ENCODE measurements at places on chromosomes 13 and 19. TPM values are rescaled to one million over a fixed set of nuclear protein-coding genes. Genes with fewer than 3 reads are reported as not detected.

DNA sequence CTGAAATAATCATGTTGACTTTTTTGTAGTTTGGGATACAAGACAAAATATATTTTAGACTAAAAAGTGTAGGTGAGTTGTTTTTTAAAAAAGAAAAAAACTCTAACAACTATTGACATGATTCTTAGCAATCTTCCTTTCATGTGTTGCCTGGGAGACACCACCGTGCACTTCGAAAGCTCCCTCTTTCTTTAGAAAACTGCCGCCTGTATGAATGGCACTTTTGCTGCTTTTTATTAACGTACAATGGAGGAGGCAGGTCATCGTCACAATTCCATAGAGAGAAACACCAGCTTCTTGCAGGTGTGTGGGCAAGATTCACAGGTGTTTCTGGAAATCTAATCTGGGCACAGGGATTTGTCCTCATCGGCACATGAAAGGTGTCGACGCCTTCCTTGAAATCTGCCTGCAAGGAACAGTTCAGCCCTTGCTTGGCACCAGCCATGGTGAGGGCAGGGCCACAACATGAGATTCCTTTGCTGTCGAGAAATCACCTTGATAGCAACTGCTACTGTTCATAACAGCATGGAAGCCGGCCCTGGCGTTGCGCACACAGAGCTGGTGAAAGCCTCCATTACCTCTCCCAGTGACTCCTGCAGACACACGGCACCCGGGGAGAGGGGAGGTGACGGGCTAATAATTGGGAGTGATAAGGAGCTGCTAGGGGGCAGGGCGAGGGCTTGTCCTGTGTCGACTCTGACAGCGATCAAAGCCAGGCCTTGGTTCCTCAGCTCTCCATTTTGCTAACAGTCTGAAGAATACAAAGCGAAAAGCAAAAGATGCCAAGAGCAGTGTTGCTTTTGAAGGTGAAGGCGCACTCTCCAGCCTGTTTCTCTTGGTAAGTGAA, 66.5 kb downstream of the EFNB2 start:
- no peak for DNase-seq

ZNF805 gene
- 3.9 TPM for polyA plus RNA-seq

DNA sequence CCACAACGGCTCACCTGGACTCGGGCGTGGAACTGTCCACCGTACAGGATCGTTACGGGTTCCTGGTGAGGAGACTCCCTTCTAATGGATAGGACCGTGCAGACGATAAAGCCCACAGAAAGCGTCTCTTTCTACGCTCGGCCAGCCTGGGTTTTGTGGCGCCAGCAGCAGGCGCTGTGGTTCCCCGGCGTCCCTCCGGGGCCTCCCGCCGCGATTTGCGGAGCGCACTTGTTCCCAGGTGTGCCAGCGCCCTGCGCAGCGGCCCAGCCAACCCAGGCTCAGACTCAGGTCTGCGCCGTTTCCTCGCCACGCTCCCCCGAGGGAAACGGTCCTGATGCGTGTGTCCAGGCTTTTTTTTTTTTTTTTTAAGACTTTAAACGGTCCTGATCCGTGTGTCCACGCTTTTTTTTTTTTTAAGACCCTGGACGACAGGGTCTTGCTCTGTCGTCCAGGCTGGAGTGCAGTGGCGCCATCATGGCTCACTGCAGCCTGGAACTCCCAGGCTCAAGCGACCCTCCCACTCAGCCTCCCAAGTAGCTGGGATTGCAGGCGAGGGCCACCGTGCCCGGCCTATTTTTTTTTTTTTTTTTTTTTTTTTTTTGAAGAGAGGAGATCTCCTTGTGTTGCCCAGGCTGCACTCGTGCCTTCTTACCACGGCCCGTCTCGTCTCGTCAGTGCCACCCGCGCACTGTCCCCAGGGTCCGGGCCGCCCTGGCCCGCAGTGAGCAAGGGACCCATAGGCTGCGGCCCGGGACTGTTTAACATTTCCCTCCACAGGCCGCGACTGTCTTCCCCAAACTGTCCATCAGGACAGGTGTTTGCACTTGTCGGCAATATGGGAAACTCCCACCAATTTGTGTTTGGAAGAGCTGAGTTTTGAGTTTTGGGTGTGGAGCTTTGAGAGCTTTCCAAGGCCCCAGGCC, 23.8 kb downstream of the GJA3 start:
- no peak for DNase-seq

PEG3 gene
- 279 TPM for polyA plus RNA-seq

GRCh38 chr13:24145240-24145639, 15.3 kb upstream of the SPATA13 start:
- DNase-seq, result no peak

DNA sequence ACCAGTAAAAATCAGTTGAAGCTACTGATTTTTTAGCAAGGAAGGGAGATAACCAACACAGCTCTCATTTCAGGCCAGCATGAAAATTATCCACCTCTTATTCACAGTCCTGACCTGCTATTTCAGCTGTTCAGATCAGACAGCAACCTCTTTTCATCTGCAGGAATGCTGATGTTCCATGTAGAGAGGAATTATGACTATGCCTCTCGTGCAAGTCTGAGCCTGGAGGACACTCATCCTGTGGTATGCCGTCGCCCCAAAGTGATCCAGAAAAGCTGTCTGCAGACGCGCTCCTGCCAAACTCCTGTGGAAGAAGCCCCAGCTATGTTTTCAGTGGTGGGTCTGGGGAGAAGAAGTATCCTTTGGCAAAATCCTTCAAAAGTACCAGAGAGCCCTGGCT, 563.5 kb upstream of the SLITRK1 start:
- DNase-seq, result no peak

GRCh38 chr13:102212729-102213128, 189.1 kb downstream of the FGF14 start:
- no peak for DNase-seq

GRCh38 chr13:73492811-73493210, 434.0 kb downstream of the KLF5 start:
- no peak for DNase-seq

EDNRB gene
- polyA plus RNA-seq, result 10.9 TPM

- DNase-seq, result no peak
These were observed 65.6 kb upstream of the F7 start for GRCh38 chr13:113040031-113040430.

DNA sequence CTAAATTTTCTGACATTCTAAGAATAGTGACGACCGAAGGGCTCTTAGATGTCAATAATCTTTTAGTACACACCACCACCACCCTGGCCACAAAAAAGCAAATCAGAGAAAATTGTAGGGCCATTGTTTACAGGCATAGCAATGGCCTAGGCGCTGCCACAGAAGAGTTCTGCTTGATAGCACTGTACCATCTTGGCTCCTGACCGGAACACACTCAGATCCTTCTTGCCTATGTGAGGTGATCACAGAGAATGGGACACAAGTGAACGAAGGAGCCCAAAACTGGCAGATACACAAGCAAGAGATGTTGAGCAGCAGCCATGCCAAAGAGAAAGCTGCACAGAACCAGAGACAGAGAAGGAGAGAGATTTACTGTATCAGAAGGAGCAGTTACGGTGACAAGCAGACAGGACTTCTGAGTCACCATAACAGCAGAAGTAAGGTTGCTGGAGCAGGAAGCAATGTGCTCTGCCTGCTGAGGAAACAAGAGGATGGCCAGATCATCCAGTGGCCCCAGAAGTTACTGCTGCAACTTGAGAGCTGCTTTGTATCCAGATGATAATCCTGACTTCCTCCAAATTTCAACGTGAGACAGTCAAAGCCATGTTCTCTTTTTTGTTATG, 105.2 kb downstream of the SLITRK6 start:
- no peak for DNase-seq
